ENCODE measurements at places on chromosomes 5 and 9. TPM values are rescaled to one million over a fixed set of nuclear protein-coding genes. Genes with fewer than 3 reads are reported as not detected.
A peak's percentile ranks its signal among the peaks of the same experiment; 100 is the strongest.

DNA sequence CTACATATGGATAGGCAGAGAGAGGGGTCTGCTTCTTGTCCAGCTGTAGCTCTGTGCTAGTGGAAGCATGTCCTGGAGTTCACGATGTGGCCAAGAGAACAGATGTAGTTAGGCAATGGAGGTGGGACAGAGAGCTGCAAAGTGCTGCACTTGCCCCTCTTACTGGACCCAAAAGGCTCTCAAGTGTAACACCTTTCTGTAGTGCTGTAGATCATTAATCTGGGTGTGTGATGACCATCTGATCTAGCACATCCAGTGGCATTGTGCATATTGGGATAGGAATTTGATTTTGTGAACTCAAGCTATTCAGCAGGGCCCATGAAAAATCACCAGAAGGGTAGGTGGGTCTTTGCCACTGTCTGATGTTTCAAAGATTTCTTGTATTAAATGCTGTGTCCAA is 151.4 kb downstream of the KDM4C start:
- H3K27me3 ChIP-seq = no peaks in the 10 kb centered on the region
- no peaks in the 10 kb centered on the region for H3K4me1 ChIP-seq
- no peak for DNase-seq

DNA sequence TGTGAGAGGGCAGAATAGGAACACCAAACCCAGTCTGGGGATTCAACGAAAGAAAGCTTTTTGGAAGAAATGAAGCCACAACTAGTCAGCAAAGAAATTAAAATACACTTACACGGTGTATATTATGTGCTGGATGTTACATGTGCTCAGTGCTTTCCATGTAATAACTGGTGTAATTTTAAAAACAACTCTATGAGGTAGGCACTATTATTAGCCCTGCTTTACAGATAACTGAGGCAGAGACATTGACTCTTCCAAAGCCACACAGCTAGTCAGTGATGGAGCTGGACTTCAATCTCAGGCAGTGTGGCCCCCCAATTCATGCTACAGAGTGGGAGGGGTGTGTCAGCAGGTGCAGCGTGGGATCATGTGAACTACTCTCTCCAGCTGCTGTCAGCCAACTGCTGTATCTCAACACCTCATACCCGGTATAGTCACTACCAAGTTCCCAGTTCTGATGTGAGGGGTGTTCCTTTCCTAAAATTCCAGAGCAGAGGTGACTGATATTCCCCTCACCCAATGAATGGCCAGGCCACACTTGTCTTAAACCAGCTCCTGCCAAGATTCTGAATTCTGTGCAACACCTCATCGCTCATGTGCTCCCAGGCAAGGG is 33.8 kb upstream of the TJP2 start:
- H3K27ac ChIP-seq = no peak overlapping the region
- no peak for DNase-seq
- H3K27me3 ChIP-seq = no peaks in the 10 kb centered on the region
- H3K4me1 ChIP-seq = no peaks in the 10 kb centered on the region
- H3K4me3 ChIP-seq = no peak overlapping the region
- H3K36me3 ChIP-seq = no peaks in the 10 kb centered on the region

The SPINK6 gene
- polyA plus RNA-seq = not detected

DNA sequence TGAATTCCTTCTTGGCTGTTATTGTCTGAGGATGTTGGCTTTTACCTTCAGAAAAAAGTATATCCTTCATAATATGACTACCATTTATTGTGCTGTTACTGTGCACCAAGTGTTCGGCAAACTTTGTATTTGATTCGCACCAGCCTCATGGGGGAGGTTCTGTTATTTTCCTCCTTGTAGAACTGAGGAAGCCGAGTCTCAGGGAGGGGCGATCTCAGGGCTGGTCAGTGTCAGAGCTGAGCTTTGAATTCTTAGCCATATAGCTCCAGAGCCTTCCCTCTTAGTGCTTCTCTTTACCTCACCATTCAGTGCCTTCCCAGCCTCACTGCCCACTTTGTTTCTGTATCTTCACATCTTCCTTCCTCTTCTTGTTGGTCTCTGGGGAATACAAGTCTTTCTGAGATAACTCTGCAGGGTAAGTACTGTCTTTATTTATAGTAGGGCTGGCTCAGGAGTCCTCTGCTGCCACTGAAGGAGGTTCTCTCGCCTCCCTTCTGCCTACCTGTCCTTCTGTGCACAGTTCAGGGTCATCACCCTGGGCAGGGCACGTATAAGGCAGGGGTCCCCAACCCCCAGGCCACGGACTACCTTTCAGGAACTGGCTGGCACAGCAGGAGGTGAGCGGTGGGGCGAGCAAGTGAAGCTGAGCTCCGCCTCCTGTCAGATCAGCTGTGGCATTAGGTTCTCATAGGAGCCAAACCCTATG is 48.4 kb downstream of the GALNT10 start:
- no peak overlapping the region for H3K4me3 ChIP-seq
- H3K36me3 ChIP-seq = no peaks in the 10 kb centered on the region
- peaks cover 13% of the 10 kb centered on the region for H3K4me1 ChIP-seq
- H3K27me3 ChIP-seq = no peaks in the 10 kb centered on the region
- DNase-seq = no peak

DNA sequence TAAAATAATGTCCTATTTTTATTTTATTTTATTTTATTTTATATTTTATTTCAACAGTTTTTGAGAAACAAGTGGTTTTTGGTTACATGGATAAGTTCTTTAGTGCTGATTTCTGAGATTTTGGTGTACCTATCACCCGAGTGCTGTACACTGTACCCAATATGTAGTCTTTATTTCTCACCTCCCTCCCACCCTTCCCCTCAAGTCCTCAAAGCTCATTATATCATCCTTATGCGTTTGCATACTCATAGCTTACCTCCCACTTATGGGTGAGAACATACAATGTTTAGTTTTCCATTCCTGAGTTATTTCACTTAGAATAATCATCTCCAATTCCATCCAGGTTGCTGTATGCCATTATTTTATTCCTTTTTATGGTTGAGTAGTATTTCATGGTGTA is 63.5 kb downstream of the ARRDC3 start:
- no peak overlapping the region for H3K4me3 ChIP-seq
- H3K36me3 ChIP-seq = no peaks in the 10 kb centered on the region
- H3K27me3 ChIP-seq = no peaks in the 10 kb centered on the region
- DNase-seq = no peak

GRCh38 chr5:180611140-180611850 is 20.0 kb upstream of the SCGB3A1 start:
- H3K27ac ChIP-seq = no peak overlapping the region
- H3K36me3 ChIP-seq = no peaks in the 10 kb centered on the region
- H3K27me3 ChIP-seq = peaks cover under 1% of the 10 kb centered on the region
- no peak for DNase-seq

GRCh38 chr5:143108498-143109128 is 294.9 kb downstream of the NR3C1 start:
- no peaks in the 10 kb centered on the region for H3K36me3 ChIP-seq
- DNase-seq = peak; percentile 47
- no peak overlapping the region for H3K4me3 ChIP-seq
- H3K27ac ChIP-seq = no peak overlapping the region
- H3K4me1 ChIP-seq = no peaks in the 10 kb centered on the region
- H3K27me3 ChIP-seq = no peaks in the 10 kb centered on the region

The HMCN2 gene
- polyA plus RNA-seq = 0.31 TPM

The CCDC171 gene
- polyA plus RNA-seq = 11.2 TPM

- peaks cover 33% of the 10 kb centered on the region for H3K4me1 ChIP-seq
- peaks cover 35% of the 10 kb centered on the region for H3K36me3 ChIP-seq
- DNase-seq = no peak
- H3K27ac ChIP-seq = no peak within 1 kb of the TSS
- peaks cover 25% of the 10 kb centered on the region for H3K27me3 ChIP-seq
These were observed at the start of gene PCDHGC5 for GRCh38 chr5:141488591-141489561. Gene PCDHGC5, plus strand, starts transcription at chr5:141489081. Its CDS starts 160 bp downstream, at chr5:141489241.

The COL5A1 gene
- polyA plus RNA-seq = 221 TPM

DNA sequence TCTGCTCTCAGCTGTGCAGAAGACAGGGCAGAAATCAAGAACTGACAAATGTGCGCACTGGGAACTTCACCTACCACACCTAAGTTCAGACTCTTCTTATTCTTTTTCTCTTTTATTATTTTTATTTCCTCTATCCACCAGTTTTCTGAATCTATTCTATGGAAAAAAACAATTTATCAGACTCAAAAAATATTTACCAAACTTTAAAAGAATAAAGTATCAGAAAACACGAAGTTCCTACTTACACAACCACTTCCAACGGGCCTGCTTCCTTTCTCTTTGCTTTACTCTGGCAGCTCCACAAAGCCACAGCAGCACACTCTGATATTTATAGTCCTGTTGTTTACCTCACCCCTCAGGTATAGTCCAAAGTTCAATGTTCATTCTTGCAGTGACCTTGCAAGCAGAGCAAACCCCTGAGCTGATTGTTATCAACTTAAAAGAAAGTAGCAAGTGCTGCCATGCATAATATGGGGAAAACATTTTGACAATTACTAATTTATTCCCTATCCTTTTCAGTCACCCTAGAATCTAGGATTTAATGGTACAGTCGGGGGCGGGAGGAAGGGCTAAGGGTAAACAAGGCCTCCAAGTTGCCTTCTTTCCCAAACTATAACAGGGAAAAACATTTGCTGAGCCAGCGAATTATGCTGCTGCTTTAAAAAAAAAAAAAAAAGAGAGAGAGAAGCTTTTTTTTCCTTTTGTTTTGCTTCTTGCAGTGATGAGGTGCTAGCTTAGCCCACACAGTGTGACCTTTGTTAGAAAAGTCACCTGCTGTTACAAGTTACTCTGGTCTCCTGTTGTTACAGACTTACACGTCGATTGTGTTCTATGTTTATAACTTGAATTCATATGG is at the start of gene SELENOP:
TSS of gene SELENOP (minus strand) at position 302 of the 856 bp plus-strand sequence. CDS start 3,539 bp downstream, outside the sequence.
- peaks cover 17% of the 10 kb centered on the region for H3K4me1 ChIP-seq
- DNase-seq = no peak
- peak within 1 kb of the TSS; percentile 64 for H3K27ac ChIP-seq
- H3K36me3 ChIP-seq = no peaks in the 10 kb centered on the region
- no peaks in the 10 kb centered on the region for H3K27me3 ChIP-seq

DNA sequence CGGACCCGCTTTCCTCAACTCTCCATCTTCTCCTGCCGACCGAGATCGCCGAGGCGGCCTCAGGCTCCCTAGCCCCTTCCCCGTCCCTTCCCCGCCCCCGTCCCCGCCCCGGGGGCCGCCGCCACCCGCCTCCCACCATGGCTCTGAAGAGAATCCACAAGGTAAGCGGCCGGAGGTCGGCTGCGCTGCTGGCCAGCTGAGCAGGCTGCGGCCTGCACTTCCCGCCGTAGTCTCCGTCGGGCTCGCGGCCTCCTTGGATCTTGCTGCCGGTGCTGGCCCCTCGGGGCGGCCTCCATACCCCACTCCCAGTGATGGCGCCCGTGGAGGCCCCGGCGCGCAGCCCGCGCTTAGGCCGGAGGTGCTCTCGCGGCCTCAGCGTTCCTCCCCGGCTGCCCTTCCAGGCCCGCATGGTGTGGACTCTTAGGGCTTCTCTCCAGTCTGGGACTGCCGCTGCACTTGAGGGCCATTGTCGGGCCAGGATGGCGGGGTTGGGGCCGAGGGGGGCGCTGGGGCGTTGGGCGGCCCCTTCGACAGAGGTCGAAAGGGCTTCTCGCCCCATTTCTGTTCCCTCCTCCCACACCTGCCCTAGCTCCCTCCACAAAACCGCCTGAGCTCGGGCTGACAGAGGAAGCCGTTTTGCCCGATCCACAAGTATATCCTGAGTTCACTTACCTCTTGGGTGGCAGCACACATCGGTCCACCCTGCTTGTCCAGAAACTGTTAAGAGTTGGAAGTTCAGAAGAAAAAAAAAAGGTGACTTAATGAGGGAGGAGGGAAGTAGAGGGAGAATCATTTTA is 714 bp downstream of the UBE2D2 start:
- DNase-seq = peak; percentile 41
- H3K4me3 ChIP-seq = peak overlapping the region; percentile 77
- H3K4me1 ChIP-seq = peaks cover 32% of the 10 kb centered on the region
- H3K27me3 ChIP-seq = no peaks in the 10 kb centered on the region

- peak; percentile 90 for DNase-seq
- H3K27ac ChIP-seq = peak within 1 kb of the TSS; percentile 75
- peak within 1 kb of the TSS; percentile 68 for H3K4me3 ChIP-seq
- H3K27me3 ChIP-seq = peaks cover 12% of the 10 kb centered on the region
- no peaks in the 10 kb centered on the region for H3K36me3 ChIP-seq
- peaks cover 5% of the 10 kb centered on the region for H3K4me1 ChIP-seq
These were observed at the start of gene MTAP for GRCh38 chr9:21802418-21803000. Gene MTAP, plus strand, starts transcription at chr9:21802636. Its CDS starts 113 bp downstream, at chr9:21802749.

Data from left lung (tissue), 14 donors.